ENCODE measurements at places on chromosomes 2 and 18. TPM values are rescaled to one million over a fixed set of nuclear protein-coding genes. Genes with fewer than 3 reads are reported as not detected.

DNA sequence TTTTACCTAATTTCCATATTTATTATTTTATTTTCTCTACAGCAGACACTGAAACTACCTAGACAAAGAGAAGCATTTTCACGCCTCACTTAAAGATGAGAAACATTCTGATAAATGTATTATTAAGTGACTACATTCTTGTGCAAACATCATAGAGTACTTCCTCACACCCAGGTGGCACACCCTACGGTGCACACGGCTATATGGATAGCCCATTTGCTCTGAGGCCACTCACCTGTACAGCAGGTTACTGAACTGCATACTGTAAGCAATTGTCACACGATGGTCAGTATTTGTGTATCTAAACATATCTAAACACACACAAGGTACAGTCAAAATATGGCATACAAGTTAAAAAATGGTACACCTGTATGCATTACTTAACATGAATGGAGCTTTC, 481.4 kb downstream of the CMPK2 start:
- DNase-seq: no peak
- H3K4me1 ChIP-seq: no peaks in the 10 kb centered on the region
- no peaks in the 10 kb centered on the region for H3K36me3 ChIP-seq

DNA sequence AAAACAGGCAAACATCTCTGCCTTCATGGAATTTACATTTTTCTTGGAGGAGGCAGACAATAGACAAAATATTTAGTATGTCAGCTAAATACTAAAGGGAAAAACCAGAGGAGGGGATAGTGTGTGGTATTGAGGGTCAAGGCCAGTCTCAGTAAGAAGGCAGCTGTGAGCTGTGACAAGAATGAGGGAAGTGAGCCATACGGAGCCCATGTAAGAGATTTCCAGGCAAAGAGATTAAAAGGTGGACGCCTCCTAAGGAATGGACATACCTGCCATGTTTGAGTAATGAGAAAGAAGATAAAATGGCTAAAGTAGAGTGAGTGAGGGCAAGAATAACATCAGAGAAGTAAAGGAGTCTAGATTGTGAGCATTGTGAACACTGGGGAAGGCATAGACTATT, 2.2 kb upstream of the SCN2A start:
- no peaks in the 10 kb centered on the region for H3K36me3 ChIP-seq
- no peak overlapping the region for H3K4me3 ChIP-seq
- no peak overlapping the region for H3K27ac ChIP-seq
- DNase-seq: no peak
- H3K4me1 ChIP-seq: no peaks in the 10 kb centered on the region
- no peaks in the 10 kb centered on the region for H3K27me3 ChIP-seq

DNA sequence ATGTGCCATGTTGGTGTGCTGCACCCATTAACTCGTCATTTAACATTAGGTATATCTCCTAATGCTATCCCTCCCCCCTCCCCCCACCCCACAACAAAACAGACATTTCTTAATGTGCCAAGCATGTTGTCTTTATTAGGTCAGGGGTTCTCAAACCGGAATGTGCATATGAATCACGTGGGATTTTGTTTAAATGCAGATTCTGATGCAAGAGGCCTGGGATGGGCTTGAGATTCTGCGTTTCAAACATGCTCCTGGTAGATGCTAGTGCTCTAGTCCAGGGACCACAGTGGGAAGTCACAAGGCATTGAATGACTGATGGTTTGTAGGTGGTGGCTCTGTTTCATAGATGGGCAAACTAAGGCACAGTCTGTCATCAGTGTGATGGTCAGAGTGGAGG, 184.7 kb downstream of the SMAD7 start:
- H3K27ac ChIP-seq: no peak overlapping the region
- no peak for DNase-seq
- H3K4me3 ChIP-seq: no peak overlapping the region
- H3K27me3 ChIP-seq: no peaks in the 10 kb centered on the region
- H3K4me1 ChIP-seq: peaks cover 7% of the 10 kb centered on the region

FBXO41 gene
- total RNA-seq: 2.1 TPM

GRCh38 chr2:178827111-178827510, 19.9 kb upstream of the TTN start:
- no peaks in the 10 kb centered on the region for H3K36me3 ChIP-seq
- H3K4me1 ChIP-seq: no peaks in the 10 kb centered on the region

GRCh38 chr2:3520591-3520990, 1.3 kb upstream of the ADI1 start:
- DNase-seq: no peak
- H3K4me3 ChIP-seq: no peak overlapping the region
- H3K36me3 ChIP-seq: peaks cover 7% of the 10 kb centered on the region
- H3K4me1 ChIP-seq: peaks cover 37% of the 10 kb centered on the region

GRCh38 chr2:229443141-229443540, 172.1 kb upstream of the PID1 start:
- no peaks in the 10 kb centered on the region for H3K4me1 ChIP-seq
- H3K4me3 ChIP-seq: no peak overlapping the region
- H3K27ac ChIP-seq: no peak overlapping the region
- no peaks in the 10 kb centered on the region for H3K36me3 ChIP-seq

POU3F3 gene
- total RNA-seq: not detected

SERPINB3 gene
- not detected for total RNA-seq

- no peaks in the 10 kb centered on the region for H3K36me3 ChIP-seq
- no peak for DNase-seq
- H3K27ac ChIP-seq: no peak overlapping the region
- H3K4me3 ChIP-seq: no peak overlapping the region
Measured at GRCh38 chr18:43876748-43877147, 599.5 kb upstream of the SYT4 start.

- H3K36me3 ChIP-seq: no peaks in the 10 kb centered on the region
- H3K27me3 ChIP-seq: no peaks in the 10 kb centered on the region
- no peak for DNase-seq
- no peak overlapping the region for H3K27ac ChIP-seq
- H3K4me1 ChIP-seq: no peaks in the 10 kb centered on the region
Measured at GRCh38 chr2:16773080-16773713, 107.6 kb upstream of the CYRIA start.

SGPP2 gene
- total RNA-seq: 38.1 TPM

- no peak overlapping the region for H3K27ac ChIP-seq
- H3K4me3 ChIP-seq: no peak overlapping the region
- no peak for DNase-seq
- no peaks in the 10 kb centered on the region for H3K4me1 ChIP-seq
- H3K27me3 ChIP-seq: no peaks in the 10 kb centered on the region
Measured at GRCh38 chr2:133389569-133389968, 178.7 kb downstream of the NCKAP5 start.

DNA sequence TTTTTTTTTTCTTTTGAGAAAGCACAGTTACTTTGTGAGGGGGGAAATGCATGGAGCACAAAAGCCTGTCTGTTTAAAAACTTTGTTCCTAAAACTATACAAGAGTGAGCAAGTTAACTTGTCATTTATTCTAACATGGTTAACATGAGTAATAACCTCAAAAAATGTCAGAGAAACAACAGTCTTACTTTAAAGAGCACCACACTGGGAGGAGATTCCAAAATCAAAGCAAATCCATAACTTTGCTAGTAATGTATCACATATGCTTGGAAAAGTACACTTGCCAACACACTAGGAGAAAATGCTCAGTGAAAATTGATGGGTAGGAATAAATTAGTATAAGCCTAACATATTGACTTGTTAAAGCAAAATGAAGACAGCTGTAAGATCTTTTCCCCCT, 157.1 kb downstream of the PRPF40A start:
- H3K27ac ChIP-seq: no peak overlapping the region
- peaks cover 21% of the 10 kb centered on the region for H3K36me3 ChIP-seq
- no peaks in the 10 kb centered on the region for H3K27me3 ChIP-seq
- no peak overlapping the region for H3K4me3 ChIP-seq
- H3K4me1 ChIP-seq: no peaks in the 10 kb centered on the region

DNA sequence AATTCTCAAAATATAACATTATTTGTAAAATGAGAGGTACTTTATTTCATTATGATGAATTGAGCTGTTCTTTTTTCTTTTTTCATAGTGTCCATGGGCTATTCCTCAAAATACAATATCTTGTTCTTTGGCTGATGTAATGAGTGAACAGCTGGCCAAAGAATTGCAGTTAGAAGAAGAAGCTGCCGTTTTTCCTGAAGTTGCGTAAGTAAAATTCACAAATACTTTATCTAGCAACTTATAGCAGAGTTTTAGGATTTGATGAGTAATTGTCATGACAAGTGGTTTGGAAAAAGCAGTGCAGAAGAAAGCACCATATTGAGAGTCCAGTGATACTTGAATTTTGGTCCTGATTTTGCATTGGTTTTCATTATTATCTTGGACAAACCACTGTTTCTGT, 9.8 kb downstream of the RIOK3 start:
- peaks cover 34% of the 10 kb centered on the region for H3K4me1 ChIP-seq
- no peak overlapping the region for H3K27ac ChIP-seq
- no peak for DNase-seq
- H3K27me3 ChIP-seq: no peaks in the 10 kb centered on the region

DNA sequence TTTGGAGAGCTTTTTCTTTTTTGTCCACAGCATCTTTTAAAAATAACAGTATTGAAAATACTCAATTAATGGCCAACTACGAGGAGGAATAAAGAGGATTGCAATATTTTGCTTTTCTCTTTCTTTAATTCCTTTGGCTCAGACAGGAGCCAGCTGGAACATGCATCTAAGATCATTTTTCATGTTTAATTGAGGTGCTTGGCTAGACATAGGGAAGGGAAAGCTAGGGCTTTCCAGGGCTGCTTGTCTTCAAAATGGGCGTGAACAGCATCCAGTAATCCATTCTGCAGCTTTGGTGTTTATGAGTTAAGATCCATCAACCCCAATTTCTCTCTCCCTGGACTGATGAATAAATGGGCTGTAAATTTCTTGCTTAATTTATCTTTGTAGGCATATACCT, 323.0 kb downstream of the PTPRM start:
- no peaks in the 10 kb centered on the region for H3K27me3 ChIP-seq
- no peaks in the 10 kb centered on the region for H3K4me1 ChIP-seq
- no peak overlapping the region for H3K27ac ChIP-seq
- no peak for DNase-seq
- no peak overlapping the region for H3K4me3 ChIP-seq

DNA sequence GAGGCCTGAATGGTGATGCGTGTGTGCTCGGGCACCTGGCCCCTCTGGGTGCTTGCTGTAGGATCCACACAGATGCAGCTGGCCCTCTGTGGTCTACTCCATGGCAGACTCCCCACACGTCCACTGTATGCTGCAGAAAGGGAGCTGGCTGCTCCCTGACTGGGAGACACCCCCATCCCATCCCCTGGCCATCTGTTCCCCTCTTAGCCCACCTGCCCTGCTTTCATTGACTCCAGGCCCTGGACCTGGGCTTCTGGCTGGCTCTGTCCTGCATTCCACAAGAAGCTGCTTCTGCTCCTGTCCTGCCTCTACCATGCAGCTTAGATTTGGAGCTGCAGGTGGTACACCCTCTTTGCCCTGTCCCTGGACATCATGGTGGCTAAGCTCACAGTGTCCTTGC, 80.1 kb downstream of the FHOD3 start:
- H3K4me1 ChIP-seq: no peaks in the 10 kb centered on the region
- H3K27ac ChIP-seq: no peak overlapping the region
- DNase-seq: no peak
- no peaks in the 10 kb centered on the region for H3K36me3 ChIP-seq
- no peaks in the 10 kb centered on the region for H3K27me3 ChIP-seq
- no peak overlapping the region for H3K4me3 ChIP-seq

DCC gene
- 7.1 TPM for total RNA-seq

DNA sequence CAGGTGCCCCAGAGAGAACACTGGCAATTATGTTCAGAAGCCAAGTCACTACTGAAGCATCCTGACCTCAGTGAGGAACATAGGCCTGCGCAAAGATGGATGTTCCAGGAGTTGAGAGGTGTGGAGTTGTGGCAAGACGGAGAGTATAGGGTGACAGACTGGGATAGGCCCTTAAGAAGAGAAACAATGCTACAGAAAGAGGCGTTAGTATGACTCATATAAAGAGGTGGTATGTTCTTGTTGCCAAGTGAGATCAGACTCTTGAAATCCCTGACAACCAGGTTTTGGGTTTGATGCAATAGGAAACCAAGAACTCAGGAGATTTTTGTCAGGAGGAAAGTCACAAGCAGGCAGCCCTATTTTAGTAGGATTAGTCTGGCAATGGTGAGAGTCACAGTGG, 185.6 kb downstream of the RIT2 start:
- no peaks in the 10 kb centered on the region for H3K27me3 ChIP-seq
- H3K4me3 ChIP-seq: no peak overlapping the region
- H3K27ac ChIP-seq: no peak overlapping the region
- H3K36me3 ChIP-seq: no peaks in the 10 kb centered on the region

- DNase-seq: no peak
- no peaks in the 10 kb centered on the region for H3K27me3 ChIP-seq
- H3K36me3 ChIP-seq: no peaks in the 10 kb centered on the region
Measured at GRCh38 chr2:217393585-217394032, 533.7 kb upstream of the TNP1 start.
